Midbrain (tissue), 1 donor: ENCODE measurements at places on chromosomes 3 and 15.

GRCh38 chr3:160368804-160369203, 30.2 kb downstream of the IFT80 start:
- DNase-seq: no peak

DNA sequence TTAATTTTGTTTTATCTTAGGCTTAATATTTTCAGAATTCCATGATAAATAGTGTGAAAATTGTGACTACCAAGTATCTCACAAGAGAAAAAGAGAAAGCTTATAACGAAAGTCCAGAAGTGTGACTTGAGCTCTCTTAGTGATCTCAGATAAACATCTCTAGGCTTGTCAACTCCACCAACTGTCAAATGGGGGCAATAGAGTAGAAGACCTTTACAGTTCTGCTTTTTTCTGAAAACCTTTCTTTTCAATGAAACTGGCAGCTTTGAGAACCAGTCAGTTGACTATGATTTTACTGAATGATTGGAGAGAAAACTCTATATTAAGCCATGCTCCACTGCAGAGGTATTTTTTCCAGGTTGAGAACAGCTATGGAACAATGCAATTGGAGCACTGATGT, 119.2 kb upstream of the TP63 start:
- no peak for DNase-seq

- no peak for DNase-seq
Observed at GRCh38 chr3:124652009-124652408, 78.2 kb upstream of the UMPS start.

DNA sequence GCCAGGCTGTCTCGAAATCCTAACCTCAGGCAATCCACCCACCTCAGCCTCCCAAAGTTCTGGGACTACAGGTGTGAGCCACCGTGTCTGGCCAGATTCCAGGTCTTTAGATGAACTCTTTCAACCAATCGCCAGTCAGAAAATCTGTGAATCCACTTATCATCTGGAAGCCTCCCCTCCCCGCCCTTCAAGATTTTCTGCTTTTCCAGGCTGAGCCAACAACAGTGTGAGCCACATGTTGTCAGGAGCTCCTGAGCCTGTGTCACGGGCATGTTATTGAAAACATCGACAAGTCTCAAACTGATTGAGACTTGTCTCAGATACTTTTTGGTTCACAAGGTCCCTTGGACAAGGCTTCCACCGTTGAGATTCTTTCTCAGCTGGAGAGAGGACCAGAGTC, 52.0 kb upstream of the TRPM1 start:
- no peak for DNase-seq

GRCh38 chr3:54957711-54958110, 29.9 kb upstream of the LRTM1 start:
- DNase-seq: no peak

GRCh38 chr15:73026511-73027054, 25.7 kb upstream of the NEO1 start:
- no peak for DNase-seq

DNA sequence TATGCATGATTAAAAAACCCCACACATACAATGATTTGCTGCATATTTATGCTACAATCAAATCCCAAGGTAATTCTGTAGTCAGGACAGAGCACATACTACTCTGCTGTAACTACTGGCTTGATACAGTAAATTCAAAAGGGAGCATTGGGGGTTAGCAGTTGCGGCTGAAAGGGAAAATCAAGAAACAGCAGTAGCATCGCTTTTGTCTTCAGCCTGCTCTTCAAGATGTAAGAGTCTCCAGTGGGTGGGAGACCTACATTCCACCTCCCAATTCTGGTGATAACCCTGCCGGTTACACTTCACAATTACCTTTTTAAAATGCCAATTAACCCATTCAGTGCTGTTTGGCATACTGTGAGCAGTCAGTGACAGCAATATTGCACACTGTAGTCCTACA, 259.4 kb downstream of the NR2F2 start:
- DNase-seq: no peak

DNA sequence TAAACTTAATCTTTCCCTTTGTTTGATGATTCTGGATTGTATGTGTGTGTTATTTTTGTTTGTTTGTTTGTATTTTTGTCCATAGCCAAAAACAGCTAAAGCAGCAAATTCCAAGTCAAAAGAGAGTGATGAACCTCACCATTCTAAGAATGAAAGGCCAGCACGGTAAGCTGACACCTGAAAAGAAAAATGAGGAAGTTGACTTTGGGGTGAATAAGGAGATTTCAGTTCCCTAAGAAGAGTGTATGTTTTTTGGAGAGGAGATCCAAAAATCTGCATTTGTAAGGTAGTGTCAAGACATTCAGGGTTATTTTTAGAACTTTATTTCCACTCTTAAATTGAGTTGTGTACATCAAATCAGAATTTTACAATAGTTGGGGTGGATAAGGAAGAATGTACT, 52.3 kb upstream of the UTS2B start:
- no peak for DNase-seq

DNA sequence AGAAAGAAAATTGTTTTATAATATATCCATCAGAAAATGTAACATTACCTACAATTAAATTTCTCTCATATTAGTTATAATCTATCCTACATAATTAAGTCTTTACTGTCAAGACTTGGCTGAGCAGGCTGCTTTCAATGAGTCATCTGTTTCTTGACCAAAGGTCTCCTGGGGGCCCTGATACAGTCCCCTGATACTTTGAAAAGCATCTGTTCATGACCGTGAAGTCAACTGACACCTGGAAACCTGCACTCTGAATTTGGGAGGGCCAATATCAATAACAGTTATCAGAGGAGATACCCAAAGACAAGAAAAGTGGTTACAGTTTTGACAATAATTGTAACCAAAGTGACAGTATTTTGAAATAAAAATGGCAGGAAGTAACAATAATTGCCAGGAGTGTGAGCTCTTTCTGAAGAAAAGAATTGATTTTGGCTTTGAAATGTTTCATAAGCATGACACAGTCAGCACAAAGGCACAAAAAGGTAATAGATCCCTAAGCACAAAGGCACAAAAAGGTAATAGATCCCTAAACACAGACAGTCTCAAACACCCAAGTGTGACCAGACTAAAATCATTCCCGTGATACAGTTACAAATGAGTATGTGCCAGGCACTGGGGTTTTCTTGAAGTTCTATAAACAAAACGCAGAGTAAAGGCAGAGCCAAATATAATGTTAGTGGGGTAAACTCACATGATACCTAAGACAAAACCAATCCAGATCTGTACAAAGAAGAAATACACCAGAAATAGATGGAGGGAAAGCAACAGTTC, 260.7 kb downstream of the PLOD2 start:
- no peak for DNase-seq

GRCh38 chr15:29115093-29115991, 154.3 kb downstream of the NSMCE3 start:
- DNase-seq: no peak

DNA sequence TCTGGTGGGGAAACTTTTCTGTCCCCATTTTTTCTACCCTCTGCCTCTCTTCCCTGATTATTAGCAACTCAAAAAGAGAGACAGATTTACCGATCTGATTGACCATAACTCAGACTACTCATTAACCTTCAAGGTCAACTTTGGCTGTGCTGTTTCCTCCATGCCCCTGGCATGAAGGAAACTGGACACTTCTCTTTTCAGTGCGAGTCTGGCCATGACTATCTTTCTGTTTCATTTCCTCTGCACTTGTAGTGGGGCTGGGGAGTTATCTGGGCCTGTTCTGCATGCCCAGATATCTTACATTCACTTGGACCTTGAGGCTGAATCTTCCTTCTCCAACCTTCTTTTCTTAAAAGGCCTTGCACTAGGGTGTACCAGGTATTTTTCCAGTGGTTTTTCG, 76.9 kb upstream of the SLCO2A1 start:
- no peak for DNase-seq

- no peak for DNase-seq
Observed at GRCh38 chr3:40572588-40572987, 47.8 kb downstream of the ZNF621 start.

GRCh38 chr3:159619341-159619885, 369.2 kb upstream of the IL12A start:
- no peak for DNase-seq

GRCh38 chr3:150871192-150871591, 34.0 kb downstream of the MINDY4B start:
- no peak for DNase-seq

DNA sequence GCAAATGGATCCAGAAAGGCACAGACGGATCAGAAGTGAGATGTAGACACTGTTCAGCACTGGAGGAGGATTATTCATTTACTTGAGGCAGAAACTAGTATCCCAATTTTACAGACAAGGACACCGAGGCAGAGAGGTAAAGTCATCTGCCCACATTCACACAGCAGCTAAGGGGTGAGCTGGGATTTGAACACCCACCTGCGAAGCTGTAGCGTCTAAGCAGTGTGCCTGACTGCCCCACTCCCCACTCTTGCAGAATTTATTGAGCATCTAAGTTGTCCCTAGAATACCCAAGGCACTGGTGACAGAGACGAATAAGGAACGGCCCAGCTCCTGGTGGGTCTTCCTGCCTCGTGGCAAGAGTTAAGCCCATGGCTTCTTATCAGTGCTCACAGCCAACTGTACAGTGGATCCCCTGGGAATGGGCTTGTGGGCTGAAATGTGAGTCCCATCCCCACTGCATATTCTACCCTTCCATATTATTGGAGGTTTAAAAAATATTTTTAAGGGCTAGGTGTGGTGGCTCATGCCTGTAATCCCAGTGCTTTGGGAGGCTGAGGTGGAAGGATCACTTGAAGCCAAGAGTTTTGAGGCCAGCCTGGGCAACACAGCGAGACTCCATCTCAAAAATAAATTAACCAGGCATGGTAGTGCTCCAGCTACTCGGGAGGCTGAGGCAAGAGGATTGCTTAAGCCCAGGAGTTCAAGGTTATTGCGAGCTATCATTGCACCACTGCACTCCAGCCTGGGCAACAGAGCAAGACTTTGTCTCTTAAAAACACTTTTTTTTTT, 77.6 kb downstream of the IQSEC1 start:
- DNase-seq: no peak

GRCh38 chr15:100218434-100218833, 123.3 kb downstream of the ADAMTS17 start:
- no peak for DNase-seq

DNA sequence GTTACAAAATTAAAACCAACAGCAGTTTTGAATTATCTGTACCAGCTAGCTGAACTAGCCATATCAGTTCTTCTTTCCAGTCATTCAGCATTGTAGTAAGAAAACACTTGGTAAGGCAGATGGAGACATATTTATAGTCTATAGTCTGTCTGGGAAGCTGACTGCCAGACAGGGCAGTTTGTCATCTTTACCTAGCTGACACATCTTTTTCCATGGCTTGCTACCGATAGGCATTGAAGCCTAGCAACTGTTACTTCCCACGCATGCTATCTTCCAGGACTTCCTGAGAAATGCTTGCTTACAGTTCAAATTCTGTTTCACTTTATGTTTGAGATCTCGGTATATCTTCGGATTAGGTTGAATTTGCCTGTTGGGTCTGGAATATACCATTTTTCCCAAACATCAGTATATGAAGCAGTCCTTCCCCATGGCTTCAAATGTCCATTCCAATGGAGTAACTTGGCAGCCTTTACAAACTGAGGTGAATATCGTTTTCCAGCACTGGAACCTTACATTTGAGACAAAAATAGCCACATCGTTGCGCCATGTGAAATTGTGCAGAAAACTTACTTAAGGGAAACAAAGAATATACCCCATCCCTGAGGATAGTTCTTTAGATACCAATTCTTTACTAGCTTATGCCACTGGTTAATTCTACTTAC, 8.8 kb downstream of the GNL3 start:
- DNase-seq: no peak

DNA sequence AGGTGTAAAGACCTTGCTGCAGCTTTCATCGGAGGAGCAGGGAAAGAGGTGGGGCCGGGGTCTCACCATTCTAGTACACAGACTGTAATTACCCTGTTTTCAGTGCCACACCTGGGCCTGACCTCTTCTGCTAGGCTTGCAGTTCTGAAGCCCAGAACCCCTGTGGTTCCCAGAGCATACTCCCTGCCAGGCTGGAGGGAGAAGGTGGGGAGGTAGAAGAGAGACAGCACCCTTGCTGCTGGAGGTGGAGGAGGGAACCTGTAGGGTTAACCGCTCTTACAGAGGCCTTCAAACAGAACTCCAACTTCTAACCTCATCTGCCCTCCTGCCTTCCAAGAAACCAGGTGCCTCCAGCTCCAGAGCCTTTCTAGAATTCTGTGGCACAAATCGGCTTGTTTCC, 27.0 kb downstream of the PCOLCE2 start:
- DNase-seq: no peak

DNA sequence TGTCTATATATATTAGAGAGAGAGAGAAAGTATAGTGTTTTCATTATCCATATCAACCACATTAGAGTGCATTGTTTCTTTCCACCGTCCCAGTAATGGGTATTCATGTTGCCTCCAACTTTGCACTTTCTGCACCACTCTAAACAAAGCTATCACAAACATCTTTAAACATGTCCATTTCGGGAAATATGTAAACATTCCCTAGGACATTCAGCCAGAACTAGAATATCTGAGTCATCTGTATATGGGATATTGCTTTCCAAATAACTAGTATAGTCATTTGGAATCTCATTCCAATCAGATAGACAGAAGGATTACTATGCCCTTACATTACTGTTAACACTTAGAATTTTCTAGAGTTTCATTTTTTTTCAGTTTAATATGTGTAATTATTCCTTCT, 914.9 kb upstream of the EPHA6 start:
- DNase-seq: no peak

DNA sequence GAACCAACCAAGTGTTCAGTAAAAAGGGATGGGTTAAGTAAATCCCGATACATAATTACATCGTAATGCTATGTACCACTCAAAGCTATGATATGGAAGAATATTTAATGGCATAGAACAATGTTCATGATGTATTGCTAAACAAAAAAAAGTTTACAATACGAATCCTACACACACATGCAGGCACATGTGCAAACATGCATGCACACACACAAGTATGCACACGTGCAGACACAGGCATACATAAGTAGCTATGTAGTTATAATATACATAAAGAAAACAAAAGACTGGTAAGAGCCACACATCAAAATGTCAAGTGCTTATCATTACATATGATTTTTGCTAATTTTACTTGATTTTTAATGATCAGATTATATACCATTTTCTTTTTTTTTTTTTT, 74.2 kb downstream of the ARRDC4 start:
- no peak for DNase-seq
